ENCODE measurements at places on chromosomes 7 and 10.

DNA sequence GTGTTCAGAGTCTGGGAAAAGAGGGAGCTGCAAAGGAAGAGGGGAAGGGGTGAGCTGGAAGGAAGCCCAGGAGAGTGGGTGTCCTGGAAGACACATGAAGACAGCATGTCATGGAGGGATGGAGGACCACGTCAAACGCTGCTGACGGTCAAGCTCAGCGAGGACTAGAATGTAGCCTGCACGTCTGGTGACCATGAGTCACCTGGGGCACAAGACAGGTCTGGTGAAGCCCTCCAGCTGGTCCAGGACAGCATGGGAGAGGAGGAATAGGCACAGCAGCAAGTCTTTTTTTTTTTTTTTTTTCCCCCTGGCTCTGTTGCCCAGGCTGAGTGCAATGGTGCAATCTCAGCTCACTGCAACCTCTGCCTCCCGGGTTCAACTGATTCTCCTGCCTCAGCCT, 19.6 kb upstream of the AMZ1 start:
- DNase-seq: peak; percentile 44

DNA sequence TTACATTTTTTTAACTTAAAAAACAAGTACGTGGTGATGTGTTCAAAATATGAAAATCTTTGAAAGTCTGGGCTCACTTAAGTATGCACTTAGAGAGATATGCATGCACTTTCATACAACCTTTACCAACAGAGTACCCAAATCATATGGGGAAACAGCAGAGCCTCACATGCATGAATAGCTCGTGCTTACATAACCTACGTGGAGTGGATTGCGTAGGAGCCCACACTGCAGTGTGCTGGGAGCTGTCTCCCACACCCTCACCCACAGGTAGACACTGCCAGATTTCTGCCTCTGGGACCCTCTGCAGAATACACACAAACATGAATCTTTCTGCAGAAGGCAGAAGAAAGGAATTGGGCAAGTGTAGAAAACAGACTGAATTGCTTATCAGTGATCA, 581 bp downstream of the CLCN1 start:
- no peak for DNase-seq

- peak; percentile 53 for DNase-seq
Observed at GRCh38 chr7:67484244-67484751, 487.7 kb downstream of the TYW1 start.

DNA sequence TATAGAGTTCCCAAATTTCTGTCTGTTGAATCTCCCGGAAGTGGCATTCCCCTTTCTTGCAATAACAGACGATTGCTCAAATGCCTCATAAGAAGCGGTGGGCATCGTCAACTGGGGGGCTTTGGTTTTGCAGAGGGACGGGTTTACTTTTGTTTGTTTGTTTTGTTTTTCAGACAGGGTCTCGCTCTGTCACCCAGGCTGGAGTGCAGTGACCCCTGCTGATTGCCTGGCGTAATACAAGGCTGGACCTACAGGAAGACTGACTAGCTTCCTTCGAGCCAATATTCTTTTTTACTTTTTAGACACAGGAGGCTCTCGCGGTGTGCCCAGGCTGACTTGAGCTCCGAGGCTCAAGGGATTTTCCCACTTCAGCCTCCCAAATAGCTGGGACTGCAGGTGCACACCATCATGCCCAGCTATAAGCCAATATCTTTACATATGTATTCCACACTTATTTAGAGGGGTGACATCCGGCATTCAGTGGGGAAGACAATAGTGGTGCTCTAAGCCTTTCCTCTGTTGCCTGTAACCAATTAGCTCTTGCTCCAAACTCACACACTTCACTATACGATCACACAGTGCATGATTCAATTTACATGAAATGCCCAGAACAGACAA, 58.1 kb downstream of the FHIP2A start:
- peak; percentile 38 for DNase-seq

DNA sequence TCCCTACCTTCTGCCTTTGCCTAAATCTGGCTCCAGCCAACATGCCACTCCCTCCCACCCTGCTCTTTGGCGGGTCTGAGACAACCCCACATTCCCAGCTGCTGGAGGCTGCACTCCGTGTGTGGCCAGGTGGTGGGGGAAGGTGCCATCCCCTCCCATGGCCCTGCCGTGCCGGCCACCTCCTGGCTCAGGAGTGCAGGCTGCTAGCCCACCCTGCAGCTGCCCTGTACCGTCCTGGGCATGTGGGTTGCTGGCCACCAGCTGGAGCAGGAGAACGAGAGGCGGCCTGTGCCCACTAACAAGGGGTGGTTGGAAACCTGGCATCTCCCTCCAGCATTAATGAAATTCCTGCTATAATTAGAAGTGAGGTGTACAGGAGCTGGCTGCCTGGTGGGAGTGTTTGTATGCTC, 97.6 kb downstream of the ZMIZ1 start:
- no peak for DNase-seq

GRCh38 chr7:132592231-132592920, 16.1 kb upstream of the PLXNA4 start:
- no peak for DNase-seq

DNA sequence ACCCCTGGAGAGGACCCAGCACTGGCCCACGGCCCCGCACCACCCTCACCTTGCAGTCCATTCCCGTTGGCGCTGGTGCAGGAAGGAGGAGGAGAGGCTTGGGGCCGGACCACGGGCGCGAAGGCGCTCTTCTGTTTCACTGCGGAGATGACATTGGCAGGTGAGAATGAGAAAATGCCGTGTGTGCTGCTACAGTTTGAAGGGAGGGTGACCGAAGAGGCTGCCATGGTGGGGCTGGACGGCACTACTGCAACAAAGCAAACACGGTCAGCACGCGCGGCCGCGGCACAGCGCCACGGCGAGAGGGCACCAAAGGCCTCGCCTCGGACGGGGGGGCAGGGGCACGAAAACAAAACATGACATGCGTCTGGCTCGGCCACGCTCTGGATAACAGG, 123.9 kb downstream of the EBF3 start:
- no peak for DNase-seq

DNA sequence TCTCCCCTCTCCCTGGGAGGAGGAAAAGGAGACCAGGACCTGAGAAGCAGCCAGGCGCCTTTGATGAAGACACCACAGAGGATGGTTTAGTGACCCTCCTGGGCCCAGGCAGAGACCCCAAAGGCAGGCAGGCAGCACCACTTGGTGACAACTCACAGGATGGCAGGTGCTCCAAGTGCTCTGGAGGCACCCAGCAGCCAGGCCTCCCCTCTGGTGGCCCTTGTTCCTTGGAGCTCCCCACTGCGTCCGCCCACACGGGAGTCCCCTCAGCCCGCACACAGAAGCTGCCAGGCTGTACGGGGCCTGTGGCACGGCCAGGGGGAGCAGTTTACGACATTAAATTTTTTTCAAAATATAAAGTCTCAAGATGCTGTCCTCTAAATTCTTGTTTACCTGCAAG, 607.1 kb upstream of the FOXK1 start:
- no peak for DNase-seq

GRCh38 chr7:157495594-157495993, 158.8 kb downstream of the DNAJB6 start:
- DNase-seq: no peak

DNA sequence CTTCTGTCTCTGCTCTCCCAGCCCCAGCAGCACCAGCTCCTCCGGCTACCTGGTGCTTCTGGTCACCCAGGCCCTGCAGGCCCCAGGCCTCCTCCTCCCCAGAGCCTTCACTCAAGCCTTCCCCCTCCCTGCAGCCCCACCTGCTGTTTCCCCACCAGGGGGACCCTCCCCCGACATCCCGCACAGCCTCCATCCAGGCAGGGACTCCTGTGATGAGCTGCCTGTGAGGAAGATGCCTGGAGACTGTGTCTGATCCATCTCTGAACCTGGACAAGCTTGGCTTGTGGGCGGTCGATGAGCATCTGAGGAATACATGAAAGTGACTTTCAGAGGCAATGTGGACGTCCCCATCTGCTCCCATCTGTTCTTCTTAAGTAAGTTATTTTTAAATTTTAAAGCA, 45.0 kb downstream of the RAMP3 start:
- no peak for DNase-seq

DNA sequence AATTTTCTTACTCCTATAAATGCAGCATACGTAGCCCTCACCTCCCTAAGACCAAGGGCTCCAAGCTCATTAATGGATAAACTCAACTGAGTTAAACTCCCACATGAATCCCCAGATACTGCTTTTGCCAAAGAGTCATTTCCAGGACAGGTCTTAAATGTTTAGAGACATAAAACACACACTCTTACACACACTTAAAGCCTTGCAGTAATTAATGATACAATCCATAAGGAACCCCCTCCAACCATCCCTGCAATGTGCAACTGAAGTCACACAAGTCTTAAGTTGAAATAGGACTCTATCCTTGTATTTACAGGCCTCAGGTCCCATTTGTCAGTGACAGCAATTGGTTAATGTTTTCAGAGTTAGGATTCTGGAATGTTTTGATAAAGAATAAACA, 194.1 kb downstream of the FANK1 start:
- DNase-seq: no peak

GRCh38 chr7:38545977-38546376, 85.2 kb downstream of the AMPH start:
- DNase-seq: no peak

- DNase-seq: no peak
Observed at GRCh38 chr7:2990949-2991470, 52.7 kb downstream of the CARD11 start.

DNA sequence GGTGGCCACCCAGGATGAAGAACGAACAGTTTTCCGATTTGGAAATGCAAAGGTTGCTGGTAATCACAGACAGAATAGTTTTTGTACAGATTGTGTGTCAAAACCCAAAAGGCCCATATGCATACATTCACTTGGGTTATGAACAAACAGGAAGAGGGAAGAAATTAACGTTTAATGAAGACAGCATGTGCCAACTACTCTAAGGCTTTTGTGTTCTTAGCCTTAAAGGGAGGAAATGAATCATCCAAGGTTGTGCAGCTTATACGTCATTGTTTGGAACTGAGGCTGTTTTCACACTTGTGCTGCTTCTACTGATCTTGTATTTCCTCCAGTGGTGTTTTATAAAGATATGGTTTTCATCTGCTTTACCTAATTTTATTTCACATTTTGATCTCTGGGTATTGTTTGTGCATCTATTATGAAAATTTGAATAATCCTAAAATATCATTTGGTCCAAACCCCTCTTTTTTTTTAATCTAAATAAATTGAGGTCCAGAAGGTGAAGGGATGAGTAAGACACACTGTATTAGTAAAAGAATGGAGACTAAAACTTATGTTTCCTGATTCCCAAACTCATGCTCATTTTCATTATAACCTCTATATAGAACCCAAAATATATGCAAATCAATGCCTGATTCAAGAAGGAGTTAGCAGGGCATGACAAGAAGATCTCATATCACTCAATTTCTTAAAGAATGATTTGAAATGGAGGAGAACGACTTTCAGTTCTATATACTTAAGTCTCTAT, 373.1 kb downstream of the THSD7A start:
- peak; percentile 11 for DNase-seq

DNA sequence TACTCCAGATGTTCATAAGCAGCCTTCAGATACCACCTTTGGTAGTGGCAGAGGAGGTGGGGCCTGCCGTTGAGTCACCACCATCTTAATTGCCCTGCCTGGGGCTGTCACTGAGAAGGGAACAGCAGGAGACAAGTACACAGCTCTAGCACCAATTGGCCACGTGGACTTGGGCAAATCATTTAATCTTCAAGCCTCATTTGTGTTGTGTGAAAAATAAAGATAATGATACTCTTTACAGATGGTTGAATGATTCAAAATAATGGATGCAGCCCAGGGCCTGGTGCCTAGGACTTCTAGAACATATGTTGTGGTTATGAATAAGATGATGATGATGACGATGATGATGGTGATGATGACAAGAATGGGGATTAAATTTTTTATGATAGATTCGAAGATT, 111.9 kb upstream of the ADAM12 start:
- DNase-seq: no peak

- peak; percentile 58 for DNase-seq
Observed at GRCh38 chr7:47150497-47151260, 431.2 kb downstream of the TNS3 start.

- no peak for DNase-seq
Observed at GRCh38 chr10:129719415-129719739, 244.7 kb downstream of the EBF3 start.

GRCh38 chr7:86786376-86786775, 142.7 kb downstream of the GRM3 start:
- DNase-seq: no peak

- DNase-seq: peak; percentile 40
Observed at GRCh38 chr7:78203042-78203720, 404.6 kb downstream of the PHTF2 start.

DNA sequence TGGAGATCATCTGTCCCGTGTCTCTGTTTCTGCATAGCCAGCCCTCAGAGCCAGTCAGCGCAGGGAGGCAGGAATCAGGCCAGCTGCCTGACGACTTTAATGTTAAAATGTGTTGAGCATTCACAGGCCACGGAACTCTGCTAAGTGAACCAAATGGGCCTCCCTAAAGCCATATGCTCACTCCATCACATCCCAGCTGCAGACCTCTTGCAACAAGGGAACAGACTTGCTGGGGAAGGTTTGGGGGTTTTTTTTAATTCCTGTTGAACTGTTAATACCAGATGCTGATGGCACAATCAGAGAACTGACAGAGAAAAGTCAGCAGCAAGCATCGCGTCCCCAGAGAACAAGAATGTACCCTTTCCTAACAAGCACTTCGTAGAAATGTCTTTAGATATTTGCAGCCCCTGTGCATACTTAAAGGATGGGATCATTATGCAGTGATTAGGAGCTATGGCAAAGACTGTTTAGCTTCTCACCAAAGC, 900.4 kb upstream of the AUTS2 start:
- DNase-seq: peak; percentile 48

- DNase-seq: no peak
Observed at GRCh38 chr7:29412912-29413311, 150.7 kb upstream of the PRR15 start.

DNA sequence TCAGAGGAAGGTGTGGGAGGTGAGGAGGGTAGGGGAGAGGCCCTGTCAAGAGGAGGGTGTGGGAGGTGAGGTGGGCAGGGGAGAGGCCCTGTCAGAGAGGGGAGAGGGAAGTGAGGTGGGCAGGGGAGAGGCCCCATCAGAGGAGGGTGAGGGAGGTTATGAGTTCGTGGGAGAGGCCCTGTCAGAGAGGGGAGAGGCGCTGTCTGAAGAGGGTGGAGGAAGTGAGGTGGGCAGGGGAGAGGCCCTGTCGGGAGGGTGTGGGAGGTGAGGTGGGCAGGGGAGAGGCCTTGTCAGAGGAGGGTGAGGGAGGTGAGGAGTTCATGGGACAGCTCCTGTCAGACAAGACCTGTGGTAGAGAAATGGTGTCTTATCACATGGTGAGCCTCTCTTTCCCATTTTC, 74.4 kb downstream of the INPP5A start:
- DNase-seq: no peak

DNA sequence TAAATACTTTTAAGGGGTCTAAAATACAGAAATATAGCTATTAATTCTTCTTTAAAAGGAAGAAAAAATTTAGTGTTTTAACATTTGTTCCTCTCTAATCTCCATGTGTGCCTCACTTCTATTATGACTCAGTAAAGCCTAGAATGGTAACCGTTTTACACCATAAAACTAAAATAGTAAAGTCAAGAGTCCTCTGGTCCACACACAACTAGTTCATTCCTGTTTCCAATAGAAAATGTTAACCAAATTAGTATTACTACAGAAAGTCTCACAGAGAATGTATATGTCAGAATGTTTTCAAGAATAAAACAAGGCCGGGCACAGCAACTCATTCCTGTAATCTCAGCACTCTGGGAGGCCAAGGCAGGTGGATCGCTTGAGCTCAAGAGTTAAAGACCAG, 55.8 kb downstream of the CNOT4 start:
- DNase-seq: no peak

All from EH (cell line).